Right lobe of liver (tissue), 6 donors: ENCODE measurements at places on chromosomes 11 and 22.

GRCh38 chr11:120784566-120785251 lies 239.2 kb upstream of the TBCEL start:
- no peak for DNase-seq

GRCh38 chr11:33125611-33126010 lies 35.7 kb downstream of the CSTF3 start:
- no peak for DNase-seq

DNA sequence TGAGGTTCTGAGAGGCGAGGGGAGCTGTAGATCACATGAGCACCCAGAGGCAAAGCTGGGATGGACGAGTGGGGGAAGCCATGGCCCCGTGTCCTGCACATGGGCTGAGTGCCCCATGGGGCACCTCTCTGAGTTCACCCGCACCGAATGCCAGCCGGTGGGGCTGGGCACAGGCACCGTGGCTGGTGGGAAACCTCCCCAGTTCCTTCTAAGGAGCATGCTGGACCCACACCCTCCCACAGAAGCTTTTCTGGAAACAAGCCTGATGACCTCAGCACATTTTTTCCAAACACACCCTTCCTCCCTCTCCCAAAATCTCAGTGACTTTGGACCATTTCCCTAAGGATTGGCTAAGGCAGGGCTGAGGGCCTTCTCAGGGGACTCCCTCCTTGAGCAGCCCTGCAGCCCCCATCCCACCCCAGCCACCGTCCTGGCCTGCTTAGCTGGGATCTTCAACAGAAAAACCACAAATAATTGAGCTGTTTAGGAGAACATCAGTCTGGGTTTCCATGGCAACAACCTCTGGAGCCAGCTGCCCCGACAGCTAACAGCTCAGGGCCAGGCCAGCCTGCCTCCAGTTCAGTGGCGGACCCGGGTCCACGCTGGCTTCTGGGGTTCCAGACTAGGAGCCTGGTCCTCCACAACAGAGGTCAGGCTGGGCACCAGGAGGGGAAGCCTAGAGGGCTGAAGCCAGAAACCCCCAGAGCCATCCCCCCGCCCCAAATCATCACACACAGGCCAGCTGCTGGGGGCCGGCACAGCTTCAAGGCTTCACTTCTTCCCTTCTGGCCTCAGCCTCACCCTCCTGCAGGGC lies 18.1 kb upstream of the LINC01488 start:
- DNase-seq, result no peak

GRCh38 chr11:96123301-96123700 lies 199.4 kb upstream of the MTMR2 start:
- no peak for DNase-seq

GRCh38 chr11:85843929-85844328 lies 11.3 kb upstream of the CCDC83 start:
- no peak for DNase-seq
